HCEC 1CT (cell line): ENCODE measurements at places on chromosomes 1 and 21.

- no peak for DNase-seq
Observed at GRCh38 chr21:21039624-21040170, 41.5 kb downstream of the NCAM2 start.

DNA sequence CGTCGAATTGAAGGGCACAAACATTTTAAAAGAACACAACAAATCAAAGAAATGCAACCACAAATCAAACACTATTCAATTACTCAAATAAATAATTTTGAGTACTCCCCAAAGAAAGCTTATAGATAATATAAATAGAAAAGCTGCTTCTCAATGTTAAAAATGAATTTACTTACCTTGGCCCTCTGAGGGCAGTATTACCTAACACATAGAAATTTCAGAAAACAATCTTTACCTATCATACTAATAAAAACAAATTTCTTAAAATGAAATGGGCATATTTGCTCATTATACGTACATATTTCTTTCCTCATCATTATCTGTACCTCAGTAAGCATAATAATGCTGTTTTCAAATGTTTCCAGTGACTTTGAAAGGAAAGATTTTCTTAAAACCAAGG, 141.8 kb downstream of the AKT3 start:
- DNase-seq = no peak

DNA sequence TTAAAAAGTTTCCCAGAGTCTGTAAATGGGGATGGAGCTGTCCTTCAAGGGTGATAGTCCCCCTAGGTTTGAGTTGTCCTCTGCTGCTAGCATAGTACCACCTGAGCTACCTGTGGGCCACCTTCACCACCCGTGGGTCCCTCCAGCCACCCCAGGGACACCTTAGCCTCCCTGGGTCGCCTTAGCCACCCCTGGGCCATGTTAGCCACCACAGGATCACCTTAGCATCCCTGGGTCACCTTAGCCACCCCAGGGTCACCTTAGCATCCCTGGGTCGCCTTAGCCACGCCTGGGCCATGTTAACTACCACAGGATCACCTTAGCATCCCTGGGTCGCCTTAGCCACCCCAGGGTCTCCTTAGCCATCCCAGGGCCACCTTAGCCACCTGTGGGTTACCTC, 67.1 kb downstream of the ADARB1 start:
- no peak for DNase-seq

DNA sequence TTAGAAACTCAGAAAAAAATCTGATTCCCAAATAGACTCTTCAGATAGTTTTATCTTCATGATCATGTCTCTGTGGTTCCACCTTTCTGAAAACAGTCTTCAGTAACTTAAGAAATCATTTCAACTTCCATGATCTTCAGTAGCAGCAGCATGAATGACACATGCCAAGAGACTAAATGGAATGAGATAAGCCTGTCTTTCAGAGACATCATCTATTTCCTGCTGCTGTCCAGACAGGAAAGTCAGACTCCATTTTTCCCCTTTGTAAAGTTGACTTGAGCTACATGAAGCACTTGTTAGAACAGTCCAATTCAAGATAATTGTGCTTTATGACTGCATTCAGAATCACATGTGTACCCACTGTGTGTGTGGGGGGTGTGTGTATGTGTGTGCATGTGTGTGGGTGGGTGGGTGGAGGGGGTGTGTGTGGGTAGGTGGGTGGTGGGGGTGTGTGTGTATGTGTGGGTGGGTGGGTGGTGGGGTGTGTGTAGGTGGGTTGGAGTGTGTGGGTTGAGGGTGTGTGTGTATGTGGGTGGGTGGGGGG, 58.8 kb downstream of the CLIC4 start:
- no peak for DNase-seq

GRCh38 chr21:17359781-17360180, 153.1 kb upstream of the CXADR start:
- no peak for DNase-seq

DNA sequence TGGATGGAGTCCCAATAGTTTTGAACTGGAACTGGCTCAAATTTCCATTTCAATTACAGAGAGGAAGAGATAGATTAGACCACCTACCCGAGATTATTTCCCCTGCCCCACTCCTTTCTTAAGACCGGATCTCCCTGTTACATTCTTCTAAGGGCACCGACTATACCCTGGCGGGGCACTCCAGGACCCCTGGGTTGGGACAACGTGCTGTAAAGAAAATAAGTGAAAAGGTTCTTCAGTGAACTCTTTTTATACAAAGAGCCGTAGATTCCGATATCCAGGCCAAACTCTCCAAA, 6.7 kb downstream of the NR5A2 start:
- no peak for DNase-seq

GRCh38 chr1:4267381-4268261, 367.5 kb upstream of the C1orf174 start:
- no peak for DNase-seq

- no peak for DNase-seq
Observed at GRCh38 chr1:205587581-205587980, 44.2 kb downstream of the ELK4 start.

- DNase-seq = no peak
Observed at GRCh38 chr1:207863893-207864535, 46.9 kb downstream of the CD34 start.

DNA sequence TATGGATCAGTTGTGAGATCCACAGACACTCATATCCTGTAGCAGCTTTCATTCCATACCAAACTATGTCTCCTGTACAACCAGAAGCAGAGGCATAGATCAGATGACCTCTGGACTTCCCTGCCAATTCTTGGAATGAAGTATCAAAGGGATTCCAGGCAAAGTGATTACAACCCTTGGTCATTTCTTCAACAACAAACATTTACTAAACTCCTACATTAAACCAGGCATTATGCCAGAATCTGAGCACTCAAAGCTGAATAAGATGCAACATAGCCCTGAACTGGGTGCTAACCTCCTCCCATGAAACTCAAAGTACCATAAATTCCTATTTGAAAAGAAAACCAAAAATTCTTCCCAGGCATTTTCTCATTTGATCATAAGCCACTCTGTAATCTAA, 121.2 kb upstream of the SGIP1 start:
- peak; percentile 43 for DNase-seq

DNA sequence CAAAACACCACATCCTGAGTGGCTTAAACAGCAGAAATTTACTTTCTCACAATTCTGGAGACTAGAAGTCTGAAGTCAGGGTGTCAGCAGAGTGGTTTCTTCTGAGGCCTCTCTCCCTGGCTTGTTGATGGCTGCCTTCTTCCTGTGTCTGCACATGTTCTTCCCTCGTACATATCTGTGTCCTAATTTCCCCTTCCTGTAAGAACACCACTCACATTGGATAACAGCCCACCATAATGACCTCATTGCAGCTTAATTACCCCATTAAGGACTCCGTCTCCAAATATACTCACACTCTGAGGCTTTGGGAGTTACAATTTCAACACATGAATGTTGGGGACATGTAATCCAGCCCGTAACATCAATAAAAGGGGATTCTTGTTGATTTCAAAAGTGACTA, 23.4 kb downstream of the C8A start:
- DNase-seq = no peak

DNA sequence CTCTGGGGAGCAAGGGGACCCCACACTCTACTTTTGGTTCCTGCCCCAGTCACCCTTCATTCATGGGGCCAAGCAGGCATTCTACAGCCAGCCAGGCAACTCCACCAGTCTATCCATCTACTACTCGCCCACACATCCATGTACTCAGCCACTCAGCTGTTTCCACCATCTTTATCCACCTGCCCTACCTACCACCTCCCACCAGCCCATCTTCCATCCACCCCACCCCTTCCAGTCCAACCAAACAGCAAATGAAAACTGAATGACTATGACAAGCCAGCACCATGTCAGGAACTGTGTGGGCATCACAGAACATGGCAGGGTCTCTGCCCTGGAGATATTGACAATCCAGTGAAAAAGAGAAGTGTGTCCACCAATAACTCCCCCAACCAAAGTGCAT, 7.9 kb downstream of the LAD1 start:
- no peak for DNase-seq

DNA sequence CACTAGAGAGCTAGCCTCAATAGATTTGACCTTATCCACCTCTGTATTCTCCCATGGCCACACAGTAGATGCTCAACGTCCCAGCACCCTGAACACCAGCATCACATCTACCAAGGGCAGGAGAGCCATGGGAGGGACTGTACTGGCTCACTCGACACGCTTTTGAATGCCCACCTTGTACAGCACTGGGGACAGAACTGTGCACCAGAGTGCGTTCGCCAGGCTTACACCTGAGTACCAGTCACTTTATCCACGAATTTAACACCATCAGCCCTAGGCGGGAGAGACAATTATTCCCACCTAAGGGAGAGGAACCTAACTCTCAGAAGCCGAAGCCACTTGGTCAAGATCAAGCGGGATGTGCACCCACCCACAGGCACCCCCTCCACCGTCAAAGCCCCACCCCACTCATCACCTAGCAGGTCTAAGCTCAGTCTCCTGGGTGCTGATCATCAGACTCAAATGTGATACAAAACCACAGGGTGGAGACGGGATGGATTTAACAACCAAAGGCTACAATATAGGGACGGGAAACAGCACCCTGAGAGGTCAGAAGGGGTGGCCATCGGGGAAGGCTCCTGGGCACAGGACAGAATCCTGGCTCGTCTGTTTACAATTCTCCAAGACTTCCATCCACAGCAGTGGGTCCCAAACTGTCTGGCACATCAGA, 110.5 kb downstream of the GLIS1 start:
- DNase-seq = no peak

GRCh38 chr21:39144191-39144590, 39.1 kb downstream of the PSMG1 start:
- DNase-seq = no peak

GRCh38 chr1:172143384-172144055, 277.0 kb upstream of the C1orf105 start:
- DNase-seq = no peak

- DNase-seq = no peak
Observed at GRCh38 chr21:39657091-39657689, 44.5 kb downstream of the B3GALT5 start.

DNA sequence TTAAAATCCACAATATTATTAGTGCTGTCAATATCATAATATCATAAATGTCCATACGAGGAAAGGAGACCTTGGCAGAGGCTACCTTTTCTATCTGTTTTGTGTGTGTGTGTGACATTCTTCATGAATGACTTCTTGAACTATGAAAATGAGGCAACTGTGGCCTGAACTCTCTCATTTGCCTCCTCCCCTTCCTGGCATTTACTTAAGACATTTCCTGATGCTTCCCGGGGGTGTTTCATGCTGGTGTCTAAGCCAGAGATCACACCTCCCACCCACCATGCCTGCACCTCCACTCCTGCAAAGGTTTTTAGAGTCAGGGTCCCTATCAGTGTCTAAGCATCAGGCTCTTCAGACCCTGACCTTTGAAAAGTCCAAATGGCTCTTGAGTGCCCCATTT, 420.9 kb downstream of the KIF26B start:
- DNase-seq = no peak

DNA sequence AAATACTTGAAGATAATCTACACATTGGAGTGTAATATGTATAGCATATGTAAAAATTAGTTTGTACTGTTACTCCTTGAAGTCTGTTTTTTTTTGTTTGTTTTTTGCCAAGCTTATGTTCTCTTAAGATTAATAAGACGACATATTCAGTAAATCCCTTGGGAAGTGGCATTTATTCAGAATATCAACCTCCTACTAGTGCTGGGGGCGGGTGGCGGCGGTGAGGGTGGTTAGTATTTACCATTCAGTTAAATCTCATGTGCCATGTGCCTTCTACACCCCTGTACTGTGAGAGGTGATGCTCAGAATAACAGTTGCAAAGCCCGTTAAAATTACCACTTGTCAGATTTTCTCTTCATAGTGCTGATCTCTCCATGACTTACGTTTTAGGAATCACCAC, 3.0 kb downstream of the BACH1 start:
- peak; percentile 15 for DNase-seq

DNA sequence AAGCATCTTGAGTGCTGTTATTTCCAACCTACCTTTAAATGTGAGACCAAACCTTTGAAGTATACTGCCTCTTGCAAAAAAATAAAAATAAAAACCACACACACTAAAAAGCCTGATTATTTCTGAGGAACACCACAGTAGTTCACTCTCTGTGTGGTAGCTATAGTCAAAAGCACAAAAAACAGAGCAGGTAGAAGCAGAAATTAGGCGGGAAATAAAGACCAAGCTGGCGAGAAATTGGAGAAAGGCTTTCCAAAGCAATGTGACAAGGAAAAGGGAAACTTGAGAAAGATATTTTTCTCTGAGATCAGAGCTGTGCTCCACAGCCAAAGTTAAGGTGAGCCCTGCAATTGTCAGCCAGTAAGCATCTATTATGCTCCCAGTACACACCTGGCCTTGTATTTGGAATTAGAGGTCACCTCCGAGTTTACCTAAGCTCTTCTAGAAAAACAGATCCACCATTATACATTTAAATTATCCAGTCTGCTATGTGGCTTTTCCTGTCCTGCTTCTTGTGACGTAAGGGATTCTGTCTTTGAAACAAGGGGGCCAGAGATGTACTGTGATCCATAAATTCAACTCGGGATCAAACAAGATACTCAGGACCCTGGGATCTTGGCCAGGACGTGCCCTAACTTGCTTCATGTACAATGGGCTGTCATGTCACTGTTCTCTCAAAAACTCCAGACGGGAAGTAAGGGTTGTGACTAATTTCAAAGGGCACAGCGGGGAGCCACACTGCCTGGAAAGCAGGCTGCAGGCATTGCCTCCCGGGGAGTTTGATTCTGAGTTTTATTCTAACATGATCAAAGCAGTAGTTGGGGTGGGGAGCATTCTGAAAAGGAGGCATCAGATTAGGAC, 39.8 kb upstream of the RAB4A start:
- no peak for DNase-seq

- no peak for DNase-seq
Observed at GRCh38 chr1:13832536-13832935, 132.5 kb downstream of the PRDM2 start.

DNA sequence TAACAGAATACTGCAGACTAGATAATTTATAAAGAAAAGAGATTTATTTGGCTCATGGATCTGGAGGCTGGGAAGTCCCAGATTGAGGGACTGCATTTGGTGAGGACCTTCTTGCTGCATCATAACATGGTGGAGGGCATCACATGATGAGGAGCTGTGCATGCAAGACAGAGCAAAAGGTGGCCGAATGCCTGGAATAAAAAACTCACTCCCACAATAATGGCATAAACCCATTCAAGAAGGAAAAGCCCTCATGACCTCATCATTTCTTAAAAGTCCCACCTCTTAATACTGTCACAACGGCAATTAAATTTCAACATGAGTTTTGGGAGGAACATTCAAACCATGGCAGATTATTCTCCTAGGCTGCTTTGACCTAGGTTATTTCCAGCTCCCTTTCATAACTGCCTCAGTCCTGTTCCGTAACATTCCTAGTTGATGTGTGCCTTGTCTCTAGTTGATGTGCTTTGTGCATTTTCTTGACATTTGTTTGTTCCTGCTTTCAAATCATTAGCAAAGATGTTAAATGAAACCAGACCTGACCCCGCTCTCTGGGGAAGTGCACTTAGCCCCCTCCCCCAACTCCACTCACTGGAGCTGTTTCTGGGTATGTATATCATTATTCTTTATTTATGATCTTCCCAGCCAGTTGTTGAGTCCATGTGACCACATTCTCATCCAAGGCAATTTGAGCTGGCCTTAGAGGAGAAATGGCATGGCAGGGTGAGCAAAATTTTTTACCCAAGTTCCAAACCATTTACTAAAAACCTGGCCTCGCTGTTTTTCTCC, 148.5 kb downstream of the GDAP2 start:
- DNase-seq = no peak
